Jurkat, Clone E6-1 (cell line): ENCODE measurements at places on chromosomes 13 and 19.

DNA sequence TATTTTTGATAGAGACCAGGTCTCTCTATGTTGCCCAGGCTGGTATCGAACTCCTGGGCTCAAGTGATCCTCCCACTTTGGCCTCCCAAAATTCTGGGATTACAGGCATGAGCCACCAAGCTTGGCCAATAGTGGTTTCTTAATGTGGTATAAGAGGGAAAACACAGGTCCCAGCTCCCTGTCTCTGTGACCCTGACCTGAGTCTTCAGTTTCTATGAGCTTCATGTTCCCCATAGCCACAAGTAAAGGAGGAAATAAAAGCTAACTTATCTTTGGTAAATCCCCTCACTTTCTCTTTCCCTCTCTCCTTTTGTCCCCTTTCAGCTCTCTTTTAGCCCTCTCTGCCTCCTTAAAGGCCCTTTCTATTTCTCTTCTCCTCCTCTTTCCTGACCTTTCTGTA is 50.3 kb downstream of the ABCC4 start:
- no peak for DNase-seq

- no peak for DNase-seq
Measured at GRCh38 chr13:99422586-99423220, 78.6 kb upstream of the TM9SF2 start.

DNA sequence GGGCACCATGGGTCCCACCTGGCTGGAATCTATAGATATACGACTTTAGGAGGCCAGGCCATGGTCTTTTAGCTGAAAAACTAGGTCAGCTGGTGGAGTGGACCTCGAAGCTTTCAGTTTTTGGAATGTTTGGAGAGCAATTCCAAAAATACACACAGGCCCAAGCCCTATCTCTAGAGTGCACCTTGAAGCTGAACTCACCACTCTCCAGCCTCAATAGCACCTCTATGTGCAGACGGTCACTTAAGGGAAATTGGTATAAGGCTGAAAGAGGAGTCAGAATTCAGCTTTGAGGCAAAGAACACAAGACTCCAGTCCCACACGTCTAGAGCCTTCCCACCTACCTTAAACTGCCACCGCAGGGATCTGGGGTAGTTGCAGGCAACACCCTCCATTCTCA is 56.4 kb upstream of the KATNAL1 start:
- no peak for DNase-seq

DNA sequence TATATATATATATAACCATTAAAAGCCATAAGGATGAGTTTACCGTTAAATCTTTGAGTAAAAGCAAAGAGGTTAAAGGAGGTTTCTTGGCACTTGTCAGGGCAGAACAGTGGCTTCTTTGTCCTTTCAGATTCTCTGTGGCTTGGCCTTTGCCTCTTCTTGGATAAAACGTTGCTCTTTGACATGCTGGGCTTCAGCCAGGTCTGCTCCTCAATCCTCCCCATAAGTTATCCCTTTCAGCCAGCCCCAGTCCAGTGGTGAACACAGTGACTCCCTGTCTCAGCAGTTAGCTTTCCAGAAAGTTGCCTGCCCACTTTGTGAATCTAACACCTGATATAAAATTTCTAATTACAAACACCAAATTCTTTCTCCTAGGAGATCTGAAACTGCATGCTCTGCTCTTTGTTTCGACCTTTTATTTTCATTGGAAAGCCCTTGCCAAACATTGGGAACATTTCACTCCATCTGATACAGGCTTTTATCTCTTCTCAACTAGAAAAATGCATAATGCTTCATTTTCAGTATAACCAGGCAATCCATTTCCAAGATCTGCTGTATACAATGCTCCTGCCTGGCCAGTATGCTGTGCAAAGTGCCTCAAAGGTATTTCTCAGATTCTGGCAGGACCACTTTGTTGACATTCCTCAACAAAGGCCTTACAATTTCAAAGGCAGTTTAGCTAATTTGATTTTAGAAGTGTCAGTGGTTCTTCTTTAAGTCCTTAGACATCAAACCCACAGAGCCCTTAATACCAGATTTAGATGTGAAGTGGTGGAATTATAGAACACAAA is 16.2 kb upstream of the MED4 start:
- no peak for DNase-seq
